ENCODE measurements at places on chromosomes 6 and 20.

DNA sequence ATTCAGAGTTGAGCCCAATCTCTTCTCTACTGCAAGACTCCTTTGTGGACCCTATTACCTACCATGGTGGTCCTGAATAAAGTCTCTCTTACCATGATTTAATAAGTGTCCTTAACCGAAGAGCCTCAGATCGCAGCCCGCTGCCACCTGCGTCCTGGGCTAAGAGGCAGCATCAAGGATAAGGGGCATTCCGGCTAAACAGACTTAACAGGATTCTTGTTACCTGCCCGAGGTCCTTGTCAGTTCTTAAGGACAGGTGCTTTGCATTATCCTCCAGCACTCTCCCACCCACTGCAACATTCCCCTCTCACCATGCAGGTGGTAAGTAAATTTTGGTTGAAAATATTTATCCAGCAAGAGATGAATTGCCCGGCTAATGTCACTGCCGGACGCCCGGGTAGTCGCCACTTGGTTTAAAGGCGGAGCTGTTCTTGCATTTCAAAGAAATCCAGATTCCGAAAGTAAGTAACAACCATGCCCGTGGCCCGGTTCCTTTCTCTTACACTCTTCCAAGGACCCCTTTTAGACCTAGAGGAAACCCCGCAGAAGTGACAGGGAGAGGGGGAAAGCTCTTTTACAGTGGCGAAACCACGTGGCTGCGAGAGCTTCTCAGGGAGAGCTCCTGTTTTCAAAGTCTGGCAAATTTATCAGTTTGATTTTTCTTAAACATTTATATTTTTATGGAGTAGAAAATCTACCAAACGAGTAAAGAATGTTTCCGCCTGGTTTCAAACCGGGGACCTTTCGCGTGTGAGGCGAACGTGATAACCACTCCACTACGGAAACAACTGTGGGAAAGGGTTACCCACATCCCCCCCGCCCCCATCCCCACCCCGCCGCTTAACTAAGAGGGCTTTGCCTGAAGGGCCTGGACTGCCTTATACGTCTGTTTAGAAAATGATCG, 41.9 kb upstream of the PRSS16 start:
- DNase-seq = no peak

GRCh38 chr20:3783511-3784195, 2.4 kb upstream of the SPEF1 start:
- no peak for DNase-seq

DNA sequence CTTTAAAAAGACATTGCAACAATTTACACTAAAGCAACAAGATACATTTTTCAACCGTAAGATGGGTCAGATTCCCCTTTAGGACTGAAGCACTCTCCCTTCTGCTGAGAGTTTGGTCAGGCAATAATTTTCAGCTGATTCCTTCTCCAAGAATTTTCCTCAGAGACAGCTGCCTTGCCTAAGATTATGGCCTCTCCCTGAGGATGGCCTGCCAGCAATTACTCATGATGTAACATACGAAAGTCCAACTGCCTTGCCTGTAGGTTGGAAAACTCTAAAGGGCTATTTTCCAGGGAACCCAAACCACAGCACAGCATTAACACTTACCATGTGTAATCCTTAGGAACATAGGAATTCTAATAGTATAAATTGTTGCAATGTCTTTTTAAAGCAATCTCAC, 229.1 kb upstream of the FLRT3 start:
- DNase-seq = no peak

GRCh38 chr6:8268606-8269005, 166.3 kb upstream of the EEF1E1 start:
- no peak for DNase-seq

- no peak for DNase-seq
Observed at GRCh38 chr6:41375598-41376151, 40.3 kb downstream of the NCR2 start.

DNA sequence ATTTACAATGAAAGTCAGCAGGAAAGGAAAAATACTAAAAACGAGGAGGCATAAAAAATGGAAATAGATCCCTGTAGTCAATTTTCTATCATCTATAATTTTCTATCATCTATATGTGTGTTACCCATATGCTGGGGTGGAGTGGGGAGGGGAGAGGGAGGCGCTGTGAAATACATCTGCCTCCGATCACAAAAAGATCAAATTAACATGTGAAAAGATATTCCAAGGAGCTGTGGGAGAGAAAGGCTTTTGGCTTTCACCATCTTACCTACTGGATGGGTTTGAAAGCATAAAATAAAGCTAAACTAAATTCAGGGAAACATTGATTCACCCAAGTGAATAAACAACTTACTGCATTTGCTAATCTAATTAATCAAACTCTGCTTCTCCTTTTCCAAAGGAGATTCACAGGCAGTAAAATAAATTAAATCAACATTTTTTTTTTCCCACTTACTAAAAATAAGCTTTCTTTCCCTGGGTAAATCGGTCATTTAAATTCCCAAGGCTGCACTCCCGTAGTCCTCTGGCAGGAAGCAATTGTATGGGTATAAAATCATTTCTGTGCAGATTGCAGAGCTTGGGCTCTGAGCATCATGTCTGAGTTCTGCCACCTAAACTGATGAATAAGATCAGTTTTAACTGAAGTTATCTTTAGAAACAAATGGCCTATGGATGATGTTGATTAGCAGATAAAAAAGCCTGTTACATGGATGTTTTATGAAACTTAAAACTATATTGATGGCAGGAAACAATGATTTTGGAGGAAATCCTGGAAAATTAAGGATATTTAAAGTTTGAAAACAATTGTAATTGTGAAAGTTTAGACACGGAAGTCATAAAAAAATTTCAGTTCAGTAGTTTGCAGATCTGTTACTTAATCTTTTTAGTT, 147.9 kb downstream of the SOX4 start:
- DNase-seq = no peak

GRCh38 chr6:134875367-134875766, 74.5 kb downstream of the ALDH8A1 start:
- no peak for DNase-seq

- no peak for DNase-seq
Observed at GRCh38 chr6:116779573-116780164, 14.2 kb upstream of the FAM162B start.

DNA sequence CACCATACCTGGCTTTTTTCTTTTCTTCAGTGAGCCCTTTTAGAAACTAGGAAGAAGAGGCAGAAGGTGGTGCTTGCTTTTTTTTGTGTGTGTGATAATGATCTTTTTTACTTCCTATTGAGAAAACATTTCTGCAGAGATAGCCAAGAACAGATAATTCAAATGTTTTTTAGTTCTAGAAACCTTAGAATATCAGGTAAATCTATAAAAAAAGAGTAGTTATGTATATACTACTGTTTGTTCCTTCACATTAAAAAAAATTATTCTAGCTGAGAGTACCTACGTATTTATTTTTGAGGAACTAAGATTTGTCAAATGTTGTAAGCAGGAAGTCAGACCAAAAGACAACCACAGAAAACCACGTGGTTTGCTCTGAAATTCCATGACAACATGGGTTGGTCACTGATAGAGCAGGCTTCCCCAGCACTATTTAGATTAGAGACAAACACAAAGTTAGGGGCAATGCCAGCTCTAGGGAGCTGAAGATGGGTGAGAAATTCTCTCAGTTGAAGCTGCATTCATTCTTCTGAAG, 12.8 kb downstream of the STK4 start:
- DNase-seq = no peak

DNA sequence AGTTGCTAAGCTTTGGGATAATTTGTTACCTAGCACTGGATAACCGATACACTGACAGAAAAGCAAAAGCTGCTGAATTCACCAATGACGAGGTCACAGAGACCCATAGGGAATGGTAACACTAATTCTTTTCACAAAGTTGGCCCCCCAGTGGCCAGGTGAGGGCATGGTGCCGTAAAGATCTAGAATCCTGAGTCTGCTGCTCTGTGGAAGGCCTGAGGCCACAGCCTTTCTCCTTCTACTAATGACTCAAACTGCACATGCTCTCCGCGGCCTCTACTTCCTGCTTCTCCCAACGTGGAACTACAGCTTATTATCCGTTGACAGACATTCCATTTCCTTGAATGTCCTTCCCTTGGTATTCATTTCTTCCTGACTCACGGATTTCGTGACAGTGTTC, 127.1 kb downstream of the OPRM1 start:
- DNase-seq = no peak

- no peak for DNase-seq
Observed at GRCh38 chr20:17835240-17835933, 133.2 kb downstream of the SNX5 start.

- DNase-seq = no peak
Observed at GRCh38 chr6:142531727-142532126, 229.9 kb downstream of the ADGRG6 start.

DNA sequence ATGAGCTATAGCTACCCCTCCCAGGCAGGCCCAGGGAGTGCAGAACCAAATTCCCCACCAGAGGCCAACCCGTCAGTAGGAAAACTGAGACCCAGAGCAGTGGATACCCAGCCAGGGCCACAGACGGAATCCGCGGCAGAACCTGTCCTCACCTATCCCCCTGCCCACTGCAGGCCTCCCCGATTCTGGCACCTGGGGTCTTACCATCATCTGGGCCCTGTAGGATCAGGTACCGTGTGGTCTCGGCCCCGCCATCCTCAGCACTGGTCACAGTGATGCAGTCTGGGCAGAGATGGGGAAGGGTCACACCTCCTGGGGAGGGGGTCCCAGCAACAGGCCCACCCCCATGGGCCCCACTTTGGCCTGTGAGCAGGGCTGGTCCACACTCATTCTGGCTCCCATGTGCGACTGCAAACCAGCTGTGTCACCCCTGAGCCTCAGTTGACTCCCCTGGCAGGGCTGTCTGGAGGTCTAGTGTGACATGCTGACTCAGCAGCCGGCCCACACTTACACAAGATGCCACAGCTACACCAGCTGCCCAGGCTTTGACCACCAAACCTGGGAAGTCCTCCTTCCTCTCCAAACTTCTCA, 3.8 kb downstream of the ZNF335 start:
- no peak for DNase-seq

DNA sequence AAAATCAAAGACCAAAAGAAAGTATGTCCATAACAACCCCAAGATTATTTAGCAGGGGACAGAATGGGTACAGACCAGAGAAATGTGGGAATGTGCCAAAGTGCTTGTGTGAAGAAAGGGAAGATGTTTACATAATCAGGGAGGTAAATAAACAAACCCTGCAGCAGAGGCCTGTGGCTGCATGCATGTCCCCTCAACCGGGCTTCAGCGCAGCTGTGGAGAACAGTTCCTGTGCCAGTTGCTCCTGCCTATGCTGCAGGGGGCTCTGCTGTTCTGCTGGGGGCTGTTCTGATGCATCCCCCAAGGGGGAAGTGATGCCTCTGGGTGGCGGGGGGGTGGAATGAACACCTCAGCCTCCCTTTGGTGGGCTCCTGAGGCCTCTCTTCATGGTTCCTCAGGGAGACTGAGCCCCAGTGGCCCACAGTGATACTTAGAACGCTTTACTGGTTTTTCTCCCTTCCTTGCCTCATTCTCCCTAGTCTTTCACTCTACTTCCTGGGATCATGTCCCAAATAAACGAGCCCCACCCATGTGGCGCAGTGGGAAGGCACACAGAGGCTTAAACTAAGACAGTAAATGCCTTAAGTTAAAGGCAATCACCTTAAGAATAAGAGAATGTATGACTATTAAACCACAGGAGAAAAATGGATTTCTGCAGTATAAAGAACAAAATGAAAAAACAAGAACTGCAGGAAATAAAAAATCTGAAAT, 23.0 kb downstream of the RAB23 start:
- no peak for DNase-seq

DNA sequence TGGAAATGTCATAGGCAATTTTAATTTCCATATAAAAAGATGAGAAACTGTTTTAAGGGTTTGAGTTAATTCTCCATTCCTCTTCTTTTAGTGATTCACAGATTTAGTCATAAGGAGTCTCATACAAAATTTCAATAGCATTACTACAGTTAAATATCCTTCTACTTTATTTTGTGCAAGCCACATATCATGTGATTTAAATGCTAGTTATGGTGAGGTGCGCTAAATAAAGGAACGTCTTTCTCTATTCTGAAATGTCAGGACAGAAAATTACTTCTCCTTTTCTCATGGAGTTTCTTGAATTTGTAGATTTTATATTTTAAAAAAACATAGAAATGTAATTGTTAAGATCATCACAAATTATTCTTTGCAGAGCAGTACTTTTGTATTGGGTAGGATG, 50.0 kb upstream of the SUPT3H start:
- no peak for DNase-seq

GRCh38 chr6:63502156-63502555, 70.1 kb upstream of the LOC128125822 start:
- no peak for DNase-seq

DNA sequence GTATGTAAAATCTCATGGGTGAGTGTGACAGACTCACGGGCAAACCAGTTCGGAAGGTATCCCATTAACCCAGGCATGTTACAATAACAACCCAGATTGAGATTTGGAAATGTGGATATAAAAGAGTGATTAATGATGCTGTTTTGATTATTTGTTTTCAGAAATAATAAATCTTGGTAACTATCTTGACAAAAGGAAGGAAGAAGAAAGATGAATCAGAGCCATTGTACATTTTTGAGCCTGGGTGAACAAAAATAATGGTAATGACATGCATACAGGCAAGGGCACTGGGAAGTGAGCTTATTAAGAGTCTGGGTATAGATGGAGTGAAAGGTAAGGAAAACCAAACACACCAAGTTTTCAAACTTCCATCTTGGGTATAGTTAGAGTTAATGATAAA, 862.0 kb downstream of the PHF3 start:
- DNase-seq = no peak

DNA sequence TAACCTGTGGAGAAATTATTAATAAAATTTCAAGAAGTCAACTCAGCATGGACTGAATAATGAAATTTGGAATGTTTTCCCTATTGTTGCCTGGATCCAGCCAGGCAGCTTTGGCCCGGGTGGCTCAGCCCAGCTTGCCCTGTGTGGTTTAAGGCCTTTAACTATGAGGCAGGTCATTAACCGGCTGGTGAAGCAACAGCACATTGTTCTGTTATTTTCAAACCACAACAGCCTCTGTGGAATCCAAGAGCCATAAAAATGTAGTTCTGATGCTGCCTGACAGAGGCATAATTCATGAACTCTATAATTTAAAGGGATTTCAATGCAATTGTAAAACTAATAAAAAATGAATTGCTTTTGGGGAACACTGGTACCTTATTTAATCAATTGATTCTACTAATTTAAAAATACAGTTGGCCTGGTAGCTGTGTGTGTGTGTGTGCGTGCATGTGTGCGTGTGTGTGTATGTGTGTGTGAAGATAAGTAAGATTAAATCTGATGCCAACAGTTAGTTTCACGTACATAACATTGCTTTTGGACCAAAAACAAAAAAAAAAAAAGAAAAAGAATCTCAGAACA, 117.7 kb downstream of the RPS12 start:
- DNase-seq = no peak
